Astrocyte (in vitro differentiated cells and primary cell): ENCODE measurements at places on chromosomes 2 and 18. TPM values are rescaled to one million over a fixed set of nuclear protein-coding genes. Genes with fewer than 3 reads are reported as not detected.
A peak's percentile ranks its signal among the peaks of the same experiment; 100 is the strongest.

Gene MARCO
- total RNA-seq, result not detected in 2 replicates

DNA sequence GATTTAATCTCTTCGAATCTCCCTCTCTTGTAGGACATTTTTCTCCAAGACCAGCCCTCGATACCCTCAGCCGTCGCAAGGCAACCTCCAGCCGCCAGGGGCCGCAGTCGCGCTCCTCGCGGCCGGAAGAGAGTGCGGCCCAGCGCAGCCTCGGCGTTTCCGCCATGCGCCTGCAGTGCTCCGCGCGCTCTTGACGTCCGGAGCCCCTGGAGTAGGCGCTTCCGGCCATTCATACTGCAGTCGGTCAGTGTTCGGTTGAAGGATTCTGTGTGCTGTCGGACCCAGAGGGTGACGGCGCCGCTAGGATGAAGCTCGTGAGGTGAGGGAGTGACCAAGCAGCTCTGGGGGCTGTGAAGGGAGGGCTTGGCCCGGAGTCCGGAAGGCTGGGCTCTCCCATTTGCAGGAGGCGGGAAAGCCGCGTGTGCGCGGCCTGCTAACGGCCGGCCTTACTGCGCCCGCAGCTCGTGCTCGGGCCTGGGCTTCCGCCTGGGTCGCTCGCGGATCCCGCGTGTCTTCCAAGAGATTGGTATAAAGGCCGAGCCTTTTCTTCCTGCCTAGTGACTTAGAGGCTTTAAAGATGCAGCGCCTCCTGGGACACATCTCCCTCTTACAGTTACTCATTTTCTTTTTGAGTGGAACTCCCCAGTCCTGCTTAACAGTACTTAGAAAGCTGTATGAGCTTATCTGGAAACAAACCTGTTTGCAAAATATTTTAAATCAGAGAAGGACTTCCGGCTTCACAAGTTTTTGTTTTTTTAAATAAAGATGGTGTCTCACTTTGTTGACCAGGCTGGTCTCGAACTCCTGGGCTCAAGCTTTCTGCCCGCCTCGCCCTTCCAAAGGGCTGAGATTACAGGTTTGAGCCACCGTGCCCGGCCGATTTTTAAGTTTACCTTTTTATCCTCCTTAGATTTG is at the start of gene SNRPD1:
TSS of gene SNRPD1 (plus strand) at position 190 of the 915 bp plus-strand sequence. CDS start at position 306, 116 bp downstream.
- peak within 1 kb of the TSS; percentile 91 for H3K4me3 ChIP-seq
- peak within 1 kb of the TSS; percentile 88 for H3K27ac ChIP-seq
- DNase-seq, result peak; percentile 86
- no peaks in the 10 kb centered on the region for H3K27me3 ChIP-seq

GRCh38 chr2:199366406-199366805 is 91.3 kb downstream of the SATB2 start:
- peak; percentile 63 for DNase-seq
- H3K27me3 ChIP-seq, result no peaks in the 10 kb centered on the region
- H3K36me3 ChIP-seq, result peaks cover 3% of the 10 kb centered on the region
- peaks cover 3% of the 10 kb centered on the region for H3K4me1 ChIP-seq
- no peak overlapping the region for H3K4me3 ChIP-seq

GRCh38 chr2:229821316-229821715 is 100.5 kb downstream of the TRIP12 start:
- H3K4me1 ChIP-seq, result peaks cover 2% of the 10 kb centered on the region
- no peak for DNase-seq
- no peak overlapping the region for H3K4me3 ChIP-seq
- no peaks in the 10 kb centered on the region for H3K27me3 ChIP-seq

GRCh38 chr2:95354469-95354901 is 48.0 kb upstream of the FAHD2A start:
- no peaks in the 10 kb centered on the region for H3K27me3 ChIP-seq
- H3K4me3 ChIP-seq, result no peak overlapping the region
- peaks cover 4% of the 10 kb centered on the region for H3K4me1 ChIP-seq
- no peak overlapping the region for H3K27ac ChIP-seq

DNA sequence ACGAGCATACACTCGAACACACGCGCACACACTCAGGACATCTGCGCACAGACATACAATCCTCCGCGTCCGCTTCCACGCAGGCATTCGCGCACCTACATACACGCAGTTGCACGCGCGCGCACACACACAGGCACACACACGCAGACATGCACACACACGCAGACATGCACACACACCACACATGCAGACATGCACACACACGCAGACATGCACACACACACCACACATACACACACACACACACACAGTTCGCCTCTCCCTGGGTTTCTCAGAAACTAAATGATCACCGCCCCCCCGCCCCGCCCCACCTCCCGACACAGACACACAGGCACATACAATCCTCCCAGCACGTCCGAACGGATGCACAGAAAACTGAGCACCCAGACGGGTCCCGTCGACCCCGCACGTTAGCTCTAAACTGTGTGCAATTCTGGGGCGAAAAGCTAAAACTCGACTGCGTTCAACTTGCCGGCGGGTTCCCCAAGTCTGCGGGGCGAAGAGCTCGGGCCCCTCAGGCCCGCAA is 1.0 kb downstream of the EPHA4 start:
- no peaks in the 10 kb centered on the region for H3K36me3 ChIP-seq
- peak; percentile 36 for DNase-seq

DNA sequence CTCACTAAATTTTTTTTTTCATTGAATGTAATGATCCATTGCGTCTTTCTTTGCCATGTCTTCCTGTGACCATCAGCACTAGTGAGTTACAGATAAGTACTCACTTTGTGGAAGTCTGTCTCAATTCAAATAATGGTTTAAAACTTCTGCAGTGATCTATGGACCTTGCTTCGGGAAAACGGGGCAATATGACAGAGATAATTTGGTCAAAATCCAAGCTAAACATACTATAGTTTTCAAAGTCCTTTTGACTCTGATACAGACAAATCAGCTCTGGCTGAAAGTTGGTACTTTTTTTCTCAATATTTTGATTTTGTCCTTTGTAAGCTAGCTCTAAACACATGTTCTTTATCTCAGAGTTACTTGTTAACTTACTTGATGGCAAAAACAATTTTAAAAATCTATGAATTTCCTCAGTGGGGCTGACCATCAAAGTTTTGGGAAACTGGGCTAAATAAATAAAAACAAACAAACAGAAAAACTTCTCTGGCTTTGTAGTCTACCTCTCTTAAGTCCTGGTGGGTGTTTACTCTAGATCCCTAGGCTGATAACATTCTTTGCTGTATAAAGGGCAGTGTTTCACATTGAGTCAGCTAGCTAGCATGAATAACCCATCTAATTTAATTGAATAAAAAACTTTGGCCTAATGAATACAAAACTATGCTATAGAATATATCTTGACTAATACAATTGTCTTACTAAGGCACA is 327.6 kb downstream of the RDH14 start:
- no peaks in the 10 kb centered on the region for H3K27me3 ChIP-seq

DNA sequence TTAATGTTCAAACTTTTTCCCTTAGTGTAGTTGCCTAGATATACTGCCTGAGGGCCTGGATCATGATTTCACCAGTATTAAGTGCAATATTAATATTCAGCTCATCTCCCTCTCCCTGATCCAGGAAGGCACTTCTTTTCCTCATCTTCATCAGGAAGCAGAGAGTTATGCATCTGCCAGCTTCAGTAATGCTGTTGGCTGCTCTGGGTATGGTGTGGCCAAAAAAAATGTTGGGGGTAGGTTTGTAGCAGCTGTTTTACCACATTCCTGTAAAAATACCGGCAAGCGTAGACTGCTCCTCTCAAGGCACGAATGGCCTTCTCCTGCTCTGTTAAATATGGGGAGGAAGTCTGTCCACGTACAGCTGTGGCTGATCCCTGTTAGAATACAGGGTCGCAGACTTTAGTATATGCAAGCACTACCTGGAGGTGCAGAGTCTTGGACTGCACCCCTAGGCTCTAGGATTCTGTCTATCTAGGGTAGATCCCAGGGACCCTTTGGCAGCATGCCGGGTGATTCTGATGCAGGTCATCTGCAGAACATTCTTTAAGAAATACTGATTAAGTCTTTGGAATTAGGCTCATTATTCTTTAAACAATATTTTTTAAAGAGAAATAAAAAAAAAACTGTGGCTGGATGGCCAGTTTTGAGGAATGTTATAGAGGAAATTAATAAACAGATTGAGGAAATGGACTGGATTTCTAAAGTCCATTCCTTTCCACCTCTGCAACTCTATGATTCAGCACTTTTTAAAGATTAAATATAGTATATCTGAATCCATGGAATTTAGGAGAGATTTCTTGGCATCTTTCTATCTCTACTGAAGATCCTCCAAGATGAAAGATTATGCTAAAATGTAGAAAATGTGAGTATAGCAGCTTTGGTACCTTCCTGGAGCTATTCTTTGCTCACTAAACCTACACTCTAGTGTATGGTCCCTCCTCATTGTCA is 21.0 kb upstream of the GLS start:
- peak overlapping the region; percentile 22 for H3K4me3 ChIP-seq
- peak; percentile 69 for DNase-seq

GRCh38 chr2:32947076-32947483 is 327 bp downstream of the LTBP1 start:
- DNase-seq, result no peak
- H3K4me3 ChIP-seq, result peak overlapping the region; percentile 83
- H3K4me1 ChIP-seq, result peaks cover 4% of the 10 kb centered on the region
- H3K27me3 ChIP-seq, result no peaks in the 10 kb centered on the region

DNA sequence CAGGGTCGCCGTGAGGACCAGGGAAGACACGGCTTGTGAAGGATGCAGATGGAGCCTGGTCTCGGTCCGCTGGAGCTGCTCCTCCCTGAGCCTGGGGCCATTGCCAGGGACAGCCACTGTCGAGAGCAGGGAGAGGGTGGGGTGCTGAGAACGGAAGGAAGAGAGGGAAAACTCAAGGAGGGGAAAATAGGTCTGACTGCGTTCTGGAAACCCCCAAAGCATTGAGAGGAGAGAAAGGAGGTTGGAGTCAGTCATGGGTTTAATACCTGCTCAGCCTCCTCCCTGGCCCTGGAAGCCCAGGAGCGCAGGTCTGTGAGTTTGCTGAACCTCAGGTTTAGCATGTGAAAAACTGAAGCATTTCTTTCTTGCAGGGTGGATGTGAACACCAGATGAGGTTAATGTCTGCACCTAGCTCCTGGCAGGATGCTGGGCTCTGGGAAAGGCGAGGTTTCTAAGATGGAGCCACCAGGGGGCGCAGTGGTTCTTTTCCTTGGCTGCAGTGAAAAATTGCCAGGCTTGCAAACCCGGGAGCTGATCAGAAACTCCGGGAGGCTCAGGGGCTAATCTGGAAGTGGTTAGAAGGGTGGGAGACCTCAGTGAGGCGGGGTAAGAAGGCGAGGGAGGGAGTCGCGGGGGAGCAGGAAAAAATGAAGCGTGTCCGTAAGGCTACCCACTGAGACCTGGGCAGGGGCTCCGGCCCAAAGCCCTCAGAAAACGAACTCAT is 33.6 kb upstream of the RNF149 start:
- peak; percentile 27 for DNase-seq
- H3K27ac ChIP-seq, result no peak overlapping the region
- no peak overlapping the region for H3K4me3 ChIP-seq
- H3K36me3 ChIP-seq, result no peaks in the 10 kb centered on the region
- no peaks in the 10 kb centered on the region for H3K27me3 ChIP-seq

Gene KRTCAP3
- total RNA-seq, result 1.4 and 1.9 TPM in 2 replicates

Gene CAPN14
- total RNA-seq, result 0.12 and 0.14 TPM in 2 replicates

DNA sequence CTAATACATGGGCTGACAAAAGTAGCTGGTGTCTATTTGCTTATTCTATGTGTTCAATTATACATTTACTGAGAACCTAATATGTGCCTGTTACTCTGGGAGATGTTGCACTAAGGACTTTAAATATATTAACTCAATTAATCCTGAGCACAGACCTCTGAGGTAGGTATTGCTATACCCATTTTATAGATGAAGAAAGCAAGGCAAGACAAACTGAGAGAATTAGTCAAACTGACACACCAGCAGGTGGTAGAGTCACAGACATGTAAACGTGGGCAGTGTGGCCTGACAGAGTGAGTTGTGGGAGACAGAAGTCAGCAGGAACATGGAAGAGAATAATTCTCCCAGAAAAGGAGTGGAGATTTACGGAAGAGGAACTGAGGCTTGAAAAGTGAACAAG is 428.9 kb downstream of the LPIN1 start:
- no peak for DNase-seq
- H3K27me3 ChIP-seq, result no peaks in the 10 kb centered on the region
- peaks cover 12% of the 10 kb centered on the region for H3K4me1 ChIP-seq

DNA sequence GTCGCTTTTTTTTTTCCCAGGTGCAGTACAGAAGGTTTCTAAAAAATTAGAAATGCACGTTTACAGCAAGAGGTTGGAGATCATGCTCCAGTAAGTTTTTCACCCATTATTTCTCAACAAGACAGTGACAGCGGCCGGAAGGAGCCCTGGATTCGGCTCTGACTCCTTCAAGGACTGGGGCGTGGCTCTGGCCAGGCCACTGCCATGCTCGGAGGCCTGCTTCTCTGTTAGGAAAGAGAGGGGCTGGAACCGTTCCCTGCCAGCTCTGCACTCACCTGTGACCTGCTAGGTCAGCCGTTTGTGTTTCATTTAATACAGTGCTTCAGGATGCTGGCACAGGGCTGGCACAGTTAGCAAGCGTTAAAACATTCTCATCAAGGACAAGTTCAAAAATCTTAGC is 6.7 kb upstream of the IAH1 start:
- H3K27ac ChIP-seq, result no peak overlapping the region
- peaks cover 8% of the 10 kb centered on the region for H3K4me1 ChIP-seq
- DNase-seq, result no peak
- peaks cover 15% of the 10 kb centered on the region for H3K36me3 ChIP-seq
- no peak overlapping the region for H3K4me3 ChIP-seq

GRCh38 chr2:159505196-159505595 is 111.2 kb downstream of the BAZ2B start:
- no peak overlapping the region for H3K4me3 ChIP-seq
- peaks cover 5% of the 10 kb centered on the region for H3K4me1 ChIP-seq
- H3K36me3 ChIP-seq, result no peaks in the 10 kb centered on the region
- H3K27me3 ChIP-seq, result no peaks in the 10 kb centered on the region
- H3K27ac ChIP-seq, result no peak overlapping the region
- DNase-seq, result no peak

DNA sequence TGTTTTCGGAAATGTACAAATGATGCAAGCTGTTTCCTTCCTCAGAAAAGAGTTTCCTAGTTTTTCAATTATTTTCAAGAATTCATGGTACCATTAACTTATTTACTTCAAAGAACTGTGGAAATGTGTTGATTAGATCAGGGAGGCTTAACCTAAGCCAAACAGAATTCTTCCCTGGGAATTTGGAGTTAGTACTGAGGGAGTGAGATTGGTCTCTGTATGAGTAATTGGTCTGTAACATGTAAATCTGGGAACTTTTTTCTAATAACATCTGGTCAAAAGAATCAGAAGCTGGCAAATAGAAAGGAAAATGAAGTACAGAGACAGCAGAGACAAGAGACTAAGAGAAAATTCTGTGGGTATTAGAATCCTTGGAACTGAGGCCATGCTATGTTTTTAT is 145.8 kb downstream of the BABAM2 start:
- no peaks in the 10 kb centered on the region for H3K4me1 ChIP-seq
- DNase-seq, result no peak
- no peaks in the 10 kb centered on the region for H3K36me3 ChIP-seq
- H3K4me3 ChIP-seq, result no peak overlapping the region
